ENCODE measurements at places on chromosomes 12 and 14.

DNA sequence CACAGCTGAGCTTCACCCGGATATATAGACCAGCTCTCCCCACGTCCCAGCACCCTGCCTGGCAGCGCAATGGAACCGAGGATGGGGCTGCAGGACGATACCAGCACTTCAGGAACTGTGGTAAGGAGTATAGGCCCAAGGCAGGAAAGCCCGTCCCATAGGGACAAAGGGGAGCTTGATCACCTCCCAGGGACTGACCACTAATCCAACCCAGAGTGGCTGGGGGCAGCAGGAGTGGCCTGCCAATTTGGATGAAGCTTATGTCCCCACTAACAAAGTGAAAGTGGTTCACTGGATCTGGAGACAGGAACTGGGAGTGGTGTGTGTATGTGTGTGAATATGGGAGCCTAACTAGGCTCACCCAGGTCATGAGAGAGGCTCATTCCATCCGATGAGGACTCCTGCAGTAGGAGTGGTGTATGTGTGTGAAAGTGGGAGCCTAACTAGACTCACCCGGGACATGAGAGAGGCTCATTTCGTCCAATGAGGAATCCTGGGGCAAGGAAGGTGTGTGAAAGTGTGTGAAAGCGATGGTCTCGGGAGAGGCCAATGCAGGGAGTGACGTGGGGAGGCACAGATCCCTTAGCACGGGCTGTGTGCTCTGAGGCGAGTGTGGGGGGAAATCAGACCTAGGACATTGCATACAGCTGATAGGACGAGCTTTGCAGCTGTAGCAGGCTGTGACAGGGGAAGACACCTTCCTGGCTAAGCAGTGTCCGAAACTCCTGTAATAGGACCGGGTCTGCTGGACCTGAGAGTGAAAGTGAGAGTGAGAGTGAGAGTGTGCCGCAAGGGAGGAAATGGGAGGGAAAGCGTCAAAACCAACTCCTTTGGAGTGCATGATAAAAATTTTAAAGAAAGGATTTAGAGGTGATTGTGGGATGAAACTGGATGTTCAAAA is 25.7 kb downstream of the KLRK1 start:
- DNase-seq, result no peak

DNA sequence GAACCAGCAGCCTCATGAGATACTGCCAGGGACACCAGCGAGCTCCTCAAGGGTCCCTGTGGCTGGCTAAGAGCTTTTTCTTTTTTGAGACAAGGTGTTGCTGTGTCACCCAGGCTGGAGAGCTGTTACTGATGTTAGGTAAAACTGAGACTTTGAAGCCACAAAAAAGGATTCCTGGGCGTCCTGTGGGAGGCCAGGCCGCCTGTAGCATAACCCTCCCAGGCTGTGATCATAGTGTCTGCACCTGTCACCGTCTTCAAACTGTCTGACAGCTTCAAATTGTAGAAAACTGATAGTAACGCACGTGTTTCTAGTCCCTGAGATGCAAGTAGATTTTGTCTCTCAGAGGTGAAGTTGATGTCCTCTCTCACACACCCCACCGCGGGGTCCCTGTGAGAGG is 4.1 kb downstream of the ZFYVE21 start:
- no peak for DNase-seq

GRCh38 chr14:98008381-98009113 is 1211.4 kb downstream of the VRK1 start:
- no peak for DNase-seq

DNA sequence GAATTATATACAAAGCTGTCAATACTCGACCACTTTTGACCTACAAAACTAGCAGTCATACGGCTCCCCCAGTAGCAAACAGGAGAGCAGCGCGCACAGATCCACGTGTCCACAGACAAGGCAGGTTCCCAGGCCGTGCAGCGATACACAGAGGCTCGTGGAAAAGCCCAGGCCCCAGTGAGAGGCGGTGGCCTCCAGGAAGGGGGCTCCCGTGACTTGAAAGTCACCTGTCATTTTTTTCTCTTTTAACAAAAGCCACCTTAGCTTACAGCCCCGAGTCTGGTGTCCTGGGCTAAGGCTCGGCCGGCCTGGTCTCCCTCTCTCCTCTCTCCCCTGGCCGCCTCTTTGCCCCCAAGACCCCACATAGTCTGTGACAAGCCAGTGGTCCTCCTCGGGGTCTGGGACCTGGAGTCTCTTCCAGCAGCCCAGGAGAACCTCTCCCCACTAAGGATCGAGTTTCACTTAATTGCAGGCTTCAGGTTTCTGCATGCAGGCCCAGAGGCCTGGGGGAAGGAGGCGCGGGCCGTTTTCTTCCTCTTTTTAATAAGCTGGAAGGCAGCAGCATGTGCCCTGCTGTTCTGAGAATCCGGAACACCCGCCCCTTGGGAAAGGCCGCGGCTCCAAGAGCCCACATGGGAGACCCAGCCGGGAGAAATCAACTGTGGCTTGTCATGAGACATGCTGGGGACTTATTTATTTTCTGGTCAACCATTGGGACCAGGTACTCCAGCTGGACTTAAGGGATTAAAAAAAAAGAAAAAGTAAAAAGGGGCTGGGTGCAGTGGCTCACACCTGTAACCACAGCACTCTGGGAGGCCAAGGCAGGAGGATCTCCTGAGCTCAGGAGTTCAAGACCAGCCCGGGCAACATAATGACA is 15.9 kb downstream of the NCOR2 start:
- no peak for DNase-seq

DNA sequence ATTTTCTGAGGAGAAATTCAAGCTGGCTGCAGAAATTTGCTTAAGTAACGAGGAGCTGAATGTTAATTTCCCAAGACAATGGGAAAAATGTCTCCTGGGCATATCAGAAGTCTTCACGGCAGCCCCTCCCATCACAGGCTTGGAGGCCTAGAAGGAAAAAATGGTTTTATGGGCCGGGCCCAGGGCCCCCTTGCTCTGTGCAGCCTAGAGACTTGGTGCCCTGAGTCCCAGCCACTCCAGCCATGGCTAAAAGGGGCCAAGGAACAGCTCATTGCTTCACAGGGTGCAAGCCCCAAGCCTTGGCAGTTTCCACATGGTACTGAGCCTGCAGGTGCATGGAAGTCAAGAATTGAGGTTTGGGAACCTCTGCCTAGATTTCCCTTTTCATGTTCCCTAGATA is 24.3 kb upstream of the HSP90AA1 start:
- DNase-seq, result no peak

GRCh38 chr12:15230137-15230536 is 8.9 kb upstream of the RERG start:
- DNase-seq, result no peak

GRCh38 chr12:47848853-47849252 is 29.1 kb upstream of the HDAC7 start:
- DNase-seq, result no peak

DNA sequence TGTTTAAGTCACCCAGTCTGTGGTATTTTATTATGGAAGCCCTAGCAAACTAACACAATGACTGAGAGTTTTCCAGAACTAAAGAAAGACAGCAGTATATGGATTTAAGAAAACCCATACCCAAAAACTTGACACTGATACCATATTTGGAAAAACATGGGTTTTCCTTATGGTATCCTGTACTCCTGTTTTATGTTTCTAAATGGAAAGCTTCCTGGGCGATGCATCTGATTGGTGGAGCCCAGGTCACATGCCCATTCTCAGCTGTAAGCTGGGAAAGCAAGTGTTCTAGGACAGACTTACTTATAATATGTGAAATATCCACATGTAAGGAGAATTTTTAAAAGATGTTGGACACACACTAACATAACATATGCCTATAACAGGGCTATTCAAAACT is 4.5 kb upstream of the RNASE4 start:
- no peak for DNase-seq

DNA sequence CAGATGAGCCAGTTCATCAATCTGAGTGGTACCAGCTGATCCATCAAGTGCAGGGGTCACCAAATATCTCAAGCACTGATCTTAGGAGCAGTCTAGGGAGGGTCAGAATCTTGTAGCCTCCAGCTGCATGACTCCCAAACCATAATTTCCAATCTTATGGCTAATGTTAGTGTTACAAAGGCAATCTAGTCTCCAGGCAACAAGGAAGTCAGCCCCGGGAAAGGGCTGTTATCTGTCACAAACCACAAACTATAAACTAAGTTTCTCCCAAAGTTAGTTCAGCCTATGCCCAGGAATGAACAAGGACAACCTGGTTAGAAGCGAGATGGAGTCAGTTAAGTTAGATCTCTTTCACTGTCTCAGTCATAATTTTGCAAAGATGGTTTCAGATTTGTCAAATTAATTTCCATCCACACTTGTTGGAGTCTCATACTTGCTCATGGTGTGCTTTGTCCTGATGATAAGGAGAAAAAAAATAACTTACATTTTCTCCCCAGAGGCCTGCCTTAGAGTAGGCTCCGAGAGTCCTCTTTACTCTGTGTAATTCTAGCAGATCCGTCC is 3.9 kb upstream of the ABHD4 start:
- DNase-seq, result no peak

- no peak for DNase-seq
Observed at GRCh38 chr12:124410354-124411175, 115.7 kb downstream of the RFLNA start.

DNA sequence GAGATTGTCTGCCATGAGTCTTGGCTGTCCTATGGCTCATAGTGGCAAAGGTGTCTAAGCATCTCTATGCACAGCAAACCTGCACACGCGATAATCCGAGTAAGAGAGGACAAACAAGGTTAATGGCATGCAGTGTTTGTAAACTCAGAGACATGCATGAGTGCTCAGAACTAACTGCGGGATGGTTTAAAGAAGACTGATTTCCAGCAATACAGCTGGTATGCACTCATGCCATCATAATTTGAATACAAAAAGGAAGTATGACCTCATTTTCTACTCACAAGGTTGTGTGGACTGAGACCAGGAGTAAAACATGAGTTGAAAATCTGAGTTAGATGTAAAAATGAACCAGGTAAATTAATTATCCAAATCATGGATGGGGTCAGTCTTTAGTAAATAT is 16.6 kb upstream of the TCP11L2 start:
- no peak for DNase-seq

DNA sequence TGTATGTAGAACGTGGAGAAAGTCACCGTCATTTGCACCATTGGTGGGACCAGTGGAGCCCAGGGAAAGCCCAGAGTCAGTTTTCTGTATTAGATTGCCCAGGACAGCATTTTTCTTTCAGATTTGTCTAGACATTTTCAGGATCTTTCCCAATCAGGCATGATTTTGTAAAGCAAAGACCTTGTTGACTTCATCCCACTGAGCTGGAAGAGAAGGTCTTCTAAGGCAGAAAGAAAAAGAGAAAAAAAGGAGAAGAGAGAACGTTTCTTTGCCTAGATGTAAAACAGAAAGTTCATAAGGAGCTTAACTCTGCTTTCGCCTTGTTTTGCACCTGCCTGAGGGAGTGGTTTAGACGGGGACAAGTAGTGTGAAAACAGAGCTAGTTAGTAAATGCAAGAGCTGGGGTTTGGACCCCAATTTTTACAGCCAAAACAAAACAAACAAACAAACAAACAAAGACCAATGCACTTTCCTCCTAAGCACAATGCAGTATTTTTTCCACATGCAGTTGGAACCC is 273.1 kb downstream of the ZFP36L1 start:
- no peak for DNase-seq

DNA sequence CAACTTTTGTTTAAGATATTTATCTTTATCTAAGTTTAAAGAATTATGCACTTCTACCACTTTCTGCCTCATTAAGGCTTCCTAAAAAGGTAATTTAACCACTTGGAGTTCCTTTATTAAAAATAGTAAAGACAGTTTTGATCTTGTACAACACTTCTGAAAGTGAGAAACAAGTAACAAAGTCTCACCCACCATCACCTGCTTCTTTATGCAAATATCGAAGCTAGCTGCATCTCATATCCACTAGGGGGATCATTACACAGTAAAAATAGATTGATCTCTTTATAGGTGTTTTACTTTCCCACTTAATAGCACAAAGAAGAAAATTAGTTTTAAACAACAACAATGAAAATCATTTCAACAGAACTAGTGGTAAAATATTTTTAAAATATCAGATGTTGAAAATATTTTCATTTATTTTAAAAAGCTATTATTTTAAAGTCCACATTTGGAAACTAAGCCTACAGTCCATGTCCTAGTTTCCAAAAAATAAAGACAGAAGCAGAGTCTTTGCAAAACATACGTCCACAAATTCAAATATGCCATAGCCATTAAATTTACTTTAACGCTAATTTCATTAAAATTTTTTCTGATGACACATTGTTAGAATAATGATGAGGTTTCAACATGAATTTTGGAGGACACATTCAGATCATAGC is 160.0 kb upstream of the SOX5 start:
- no peak for DNase-seq

- DNase-seq, result no peak
Observed at GRCh38 chr12:47095446-47096236, 15.9 kb upstream of the AMIGO2 start.

GRCh38 chr12:64097366-64098105 is 124.6 kb downstream of the KICS2 start:
- DNase-seq, result no peak

DNA sequence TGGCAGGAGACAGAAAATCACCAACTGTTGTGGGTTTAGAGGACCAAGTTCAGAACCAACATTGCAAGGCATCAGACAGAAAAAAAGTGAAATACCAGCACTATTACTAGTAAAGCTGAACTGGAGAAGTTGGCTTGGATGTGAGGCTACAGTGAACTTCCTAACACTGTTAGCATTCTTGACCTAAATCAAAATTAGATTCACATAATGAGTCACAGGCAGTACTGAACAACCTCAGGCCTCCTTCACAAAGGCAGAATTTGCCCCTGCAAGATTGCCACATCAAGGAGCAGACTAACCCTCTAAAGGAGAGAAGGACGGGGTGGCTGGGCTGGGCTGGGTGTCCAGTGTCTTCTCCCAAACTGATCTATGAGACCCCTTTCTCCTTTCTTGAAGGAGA is 539.7 kb downstream of the SNAPC1 start:
- no peak for DNase-seq

GRCh38 chr14:74360163-74360562 is 11.9 kb downstream of the VRTN start:
- DNase-seq, result no peak

GRCh38 chr14:87896393-87897380 is 96.3 kb downstream of the GALC start:
- DNase-seq, result no peak

- no peak for DNase-seq
Observed at GRCh38 chr12:118618695-118619094, 242.3 kb downstream of the SUDS3 start.

GRCh38 chr14:91754819-91755218 is 22.9 kb upstream of the CATSPERB start:
- DNase-seq, result no peak

DNA sequence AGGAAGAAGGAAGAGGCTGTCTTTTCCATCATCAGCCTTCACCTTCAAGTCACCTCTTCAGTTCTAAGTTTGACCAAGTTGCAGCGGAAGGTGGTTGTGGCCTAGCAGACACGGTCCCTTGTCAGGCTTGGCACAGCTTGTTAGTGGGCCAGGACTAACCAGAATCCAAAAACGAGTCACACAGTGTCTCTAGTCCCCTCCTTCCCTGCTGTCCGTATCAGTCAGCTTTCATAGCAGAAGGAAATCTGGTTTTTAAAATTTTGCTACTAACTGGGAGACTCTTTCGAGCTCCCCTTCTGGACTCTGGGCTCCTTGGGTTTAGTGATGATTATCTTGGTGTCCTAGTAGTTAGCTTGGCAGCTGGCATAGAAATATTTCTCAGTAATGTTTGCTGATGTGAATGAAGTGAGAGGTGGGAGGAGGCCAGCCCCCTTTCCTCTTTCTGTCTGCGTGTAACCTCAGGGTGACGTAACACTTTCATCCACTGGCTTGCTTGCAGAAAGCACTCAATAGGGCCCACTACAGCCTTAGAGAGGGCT is 3.8 kb downstream of the ETV6 start:
- DNase-seq, result no peak

All from cortex of kidney (tissue), 1 donor.